H1 (cell line): ENCODE measurements at places on chromosomes 3 and 15. TPM values are rescaled to one million over a fixed set of nuclear protein-coding genes. Genes with fewer than 3 reads are reported as not detected.

DNA sequence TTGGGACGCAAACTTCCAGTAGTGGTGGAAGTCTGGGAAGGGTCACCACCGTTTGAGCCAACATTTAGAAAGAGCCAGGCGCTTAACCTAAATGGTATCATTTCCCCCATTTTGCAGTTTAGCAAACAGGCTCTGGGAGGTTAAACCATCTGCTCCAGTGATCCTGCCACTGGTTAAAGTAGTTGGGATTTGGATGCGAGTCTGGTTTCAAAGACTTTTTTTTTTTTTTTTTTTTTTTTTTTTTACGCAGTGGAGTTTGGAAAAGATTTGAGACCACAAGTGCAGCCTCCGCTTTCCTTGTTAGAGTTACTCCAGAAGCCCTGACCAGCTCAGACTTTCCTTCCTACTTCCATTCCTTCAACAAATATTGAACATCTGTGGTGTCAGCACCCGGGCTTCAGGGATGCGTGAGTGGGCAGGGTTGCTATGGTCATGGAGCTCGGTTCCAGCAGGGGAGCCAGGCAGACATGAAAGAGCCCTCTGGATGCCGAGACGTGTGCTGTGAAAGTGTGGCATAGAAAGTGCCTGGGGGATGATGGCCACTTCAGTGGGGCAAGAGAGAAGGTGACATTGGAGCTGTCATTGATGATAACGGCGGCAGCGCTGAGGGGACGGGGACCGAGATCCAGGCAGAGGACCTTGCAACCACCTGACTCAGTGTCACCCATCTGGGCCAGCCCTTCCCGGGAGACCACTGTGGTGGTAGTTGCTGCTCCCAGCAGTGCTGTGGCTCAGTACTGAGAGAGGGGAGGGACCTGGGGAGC, 1.1 kb upstream of the RNU6-1 start:
- no peak for DNase-seq

- no peak for DNase-seq
These were observed 349.4 kb upstream of the SEMA6D start for GRCh38 chr15:47367726-47368390.

DNA sequence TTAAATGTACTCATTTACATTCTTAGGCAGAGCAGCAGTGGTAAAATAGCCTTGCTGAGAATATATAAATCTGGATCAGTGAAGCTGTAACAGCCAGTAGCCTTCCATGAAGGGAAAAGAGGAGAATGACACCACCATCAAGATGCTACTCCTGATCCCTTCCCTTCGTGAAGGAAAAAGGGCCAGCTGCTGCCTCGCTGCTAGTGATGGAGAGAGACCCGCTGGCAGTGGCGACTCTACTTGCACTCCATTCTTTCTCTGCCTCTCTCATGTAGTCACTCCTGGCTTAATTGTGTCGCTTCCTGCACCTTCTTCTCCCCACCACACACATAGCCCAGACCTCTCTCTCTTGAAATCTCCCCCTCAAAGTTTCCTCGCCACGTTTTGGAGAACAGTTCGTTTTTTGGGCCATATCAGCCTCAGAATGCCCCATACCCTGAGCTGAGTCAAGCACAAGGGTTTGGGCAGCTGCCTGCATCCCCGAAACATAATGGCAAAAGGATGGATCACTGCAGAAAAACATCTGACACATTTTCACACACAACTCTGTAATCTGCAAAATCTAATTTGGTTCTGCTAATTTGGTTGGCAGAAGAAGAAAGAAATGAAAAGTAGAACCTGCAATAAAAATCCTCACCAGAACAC, 460.3 kb upstream of the IL12A start:
- DNase-seq = no peak

GPR156 gene
- total RNA-seq = 1.8 and 2.1 TPM in 2 replicates
